T-helper 2 cell treated with Interferon-gamma antibody and Interleukin-4, amounts not matched to agents 5 μg/mL and 100 μg/mL, for 36 hours (primary cell): ENCODE measurements at places on chromosomes 4 and X.
A peak's percentile ranks its signal among the peaks of the same experiment; 100 is the strongest.

- H3K27ac ChIP-seq: no peak overlapping the region
- H3K4me3 ChIP-seq: peak overlapping the region; percentile 79
- peaks cover 20% of the 10 kb centered on the region for H3K4me1 ChIP-seq
- DNase-seq: no peak
- H3K27me3 ChIP-seq: peaks cover 59% of the 10 kb centered on the region
- no peaks in the 10 kb centered on the region for H3K36me3 ChIP-seq
These were observed 1.5 kb downstream of the SNCA start for GRCh38 chr4:89835413-89835812.

DNA sequence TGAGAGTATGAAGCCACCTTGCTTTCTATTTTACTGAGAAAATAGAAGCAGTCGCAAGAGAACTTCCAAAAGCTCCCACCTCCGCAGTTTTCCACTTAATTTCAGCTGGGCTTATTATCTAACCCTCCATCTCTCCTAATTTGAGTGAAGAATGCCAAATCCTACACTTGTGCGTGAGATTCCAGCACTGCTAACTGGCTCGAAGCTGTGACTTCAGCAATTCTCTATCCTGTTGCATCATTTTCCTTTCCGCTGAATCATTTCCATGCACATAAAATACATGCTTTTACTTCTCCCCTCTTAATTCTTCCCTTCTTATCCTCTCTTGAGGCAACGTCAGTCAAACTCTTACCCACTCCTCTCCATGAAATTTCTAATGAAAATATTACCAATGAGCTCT, 189.5 kb downstream of the GASK1B start:
- no peaks in the 10 kb centered on the region for H3K4me1 ChIP-seq

DNA sequence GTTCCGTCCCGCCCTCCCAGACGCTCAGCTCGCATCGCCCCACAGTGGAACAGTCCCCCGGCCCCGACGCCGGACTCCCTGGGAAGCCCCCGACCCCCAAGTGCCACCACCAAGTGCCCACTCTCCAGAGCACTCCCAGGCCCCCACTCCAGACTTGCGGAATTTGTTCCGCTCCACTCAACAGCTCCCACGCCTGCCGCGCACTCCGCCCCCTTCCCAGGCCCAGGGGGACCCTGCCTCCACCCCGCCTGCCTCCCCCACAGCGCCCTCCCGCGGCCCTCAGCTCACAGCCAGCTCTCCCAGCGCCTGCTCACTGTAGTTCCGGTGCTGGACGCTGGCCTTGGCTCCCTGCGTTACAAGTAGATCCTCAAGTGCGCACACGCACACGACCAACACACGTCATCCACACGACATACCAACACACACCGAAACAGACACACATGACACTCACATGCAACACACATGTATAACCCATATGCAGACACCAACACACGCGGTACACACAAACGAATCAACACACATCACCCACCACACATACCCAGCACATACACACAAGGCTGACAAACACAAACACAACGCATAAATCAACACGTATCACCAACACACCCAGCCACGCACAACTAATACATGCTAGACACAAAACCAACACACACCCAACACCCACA, 8.0 kb downstream of the MSX1 start:
- peaks cover 75% of the 10 kb centered on the region for H3K27me3 ChIP-seq
- H3K36me3 ChIP-seq: peaks cover 4% of the 10 kb centered on the region
- H3K4me3 ChIP-seq: no peak overlapping the region
- no peak for DNase-seq
- H3K27ac ChIP-seq: no peak overlapping the region
- peaks cover 3% of the 10 kb centered on the region for H3K4me1 ChIP-seq

DNA sequence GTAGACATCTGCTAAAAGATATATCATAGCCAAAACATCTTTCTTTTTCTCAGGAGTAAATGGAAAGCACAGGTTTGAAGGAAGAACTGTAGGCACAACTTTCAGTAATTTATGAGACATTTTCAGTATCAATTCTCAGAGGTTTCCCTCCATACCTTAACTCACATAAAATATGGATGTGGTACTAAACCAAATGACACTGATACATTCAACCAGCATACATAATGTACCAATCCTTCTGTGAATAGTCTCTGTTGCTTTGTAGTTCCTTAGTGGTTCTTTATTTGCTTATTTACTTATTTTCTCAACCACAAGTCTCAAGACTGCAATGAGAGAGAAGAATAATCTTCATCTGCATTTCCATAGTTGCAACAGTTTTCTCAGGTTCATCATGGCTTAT, 96.1 kb downstream of the ARHGAP24 start:
- no peak overlapping the region for H3K27ac ChIP-seq
- no peak for DNase-seq
- no peak overlapping the region for H3K4me3 ChIP-seq
- no peaks in the 10 kb centered on the region for H3K36me3 ChIP-seq
- H3K27me3 ChIP-seq: no peaks in the 10 kb centered on the region
- no peaks in the 10 kb centered on the region for H3K4me1 ChIP-seq

- peaks cover 27% of the 10 kb centered on the region for H3K4me1 ChIP-seq
- H3K27me3 ChIP-seq: no peaks in the 10 kb centered on the region
- H3K4me3 ChIP-seq: no peak overlapping the region
- H3K36me3 ChIP-seq: peaks cover 44% of the 10 kb centered on the region
These were observed 23.2 kb downstream of the PRIMPOL start for GRCh38 chr4:184672741-184673140.
